Naive B cell (primary cell): ENCODE measurements at places on chromosomes 2 and 18. TPM values are rescaled to one million over a fixed set of nuclear protein-coding genes. Genes with fewer than 3 reads are reported as not detected.

ALKAL2 gene
- 1.1 TPM for polyA plus RNA-seq

RNF149 gene
- polyA plus RNA-seq: 25.9 TPM

POTEC gene
- polyA plus RNA-seq: not detected

SPHKAP gene
- polyA plus RNA-seq: not detected

MGAT5 gene
- 22.9 TPM for polyA plus RNA-seq

PSTPIP2 gene
- 0.29 TPM for polyA plus RNA-seq

DNA sequence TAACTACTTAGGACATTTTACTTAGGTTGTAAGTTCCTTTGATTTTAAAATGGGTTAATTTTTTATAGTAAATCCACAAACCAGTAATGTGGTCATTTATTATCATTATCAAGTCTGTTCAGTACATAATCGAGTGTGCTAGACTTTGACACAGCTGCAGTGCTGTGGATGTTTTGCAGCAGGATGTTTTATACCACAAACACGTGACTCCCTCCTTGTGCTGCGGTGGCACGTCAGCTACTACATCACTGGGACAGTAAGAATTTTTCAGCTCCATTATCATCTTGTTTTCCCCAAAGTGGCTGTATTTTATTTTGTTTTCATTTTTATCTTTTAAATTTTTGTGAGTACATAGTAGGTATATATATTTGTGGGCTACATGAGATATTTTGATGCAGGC is 70.0 kb downstream of the ATP9B start:
- no peak overlapping the region for H3K4me3 ChIP-seq
- peaks cover 20% of the 10 kb centered on the region for H3K36me3 ChIP-seq
- H3K4me1 ChIP-seq: no peaks in the 10 kb centered on the region
- DNase-seq: no peak
- H3K27me3 ChIP-seq: no peaks in the 10 kb centered on the region

DNA sequence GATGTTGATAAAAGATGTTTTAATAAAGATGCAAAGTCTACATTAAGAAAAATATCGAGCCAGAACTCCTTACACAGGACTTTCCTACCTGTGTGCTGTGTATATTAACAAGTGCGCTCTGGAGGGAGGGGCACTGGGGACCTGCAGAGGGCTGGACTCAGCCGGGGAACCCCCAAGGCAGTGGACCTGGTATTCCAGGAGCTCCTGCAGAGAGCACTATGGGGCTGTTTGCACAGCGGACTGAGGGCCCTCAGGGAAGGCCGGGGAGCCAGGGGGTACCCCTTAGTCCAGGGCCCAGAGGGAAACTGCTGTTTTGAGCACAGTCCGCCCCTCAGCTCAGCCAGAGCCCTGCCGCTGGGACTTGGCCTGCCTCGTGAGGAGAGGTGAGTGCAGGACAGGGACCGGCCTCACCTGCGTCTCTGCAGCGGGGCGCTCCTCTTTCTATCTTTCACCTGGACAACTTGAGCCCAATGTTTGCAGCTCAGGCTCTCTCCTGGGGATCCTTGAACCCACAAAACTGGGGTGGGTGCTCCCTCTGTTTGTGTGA is 168.4 kb downstream of the ARL4C start:
- no peak for DNase-seq
- peaks cover 5% of the 10 kb centered on the region for H3K36me3 ChIP-seq
- peaks cover 25% of the 10 kb centered on the region for H3K27me3 ChIP-seq
- H3K27ac ChIP-seq: no peak overlapping the region

- H3K27ac ChIP-seq: no peak overlapping the region
- H3K27me3 ChIP-seq: no peaks in the 10 kb centered on the region
- DNase-seq: no peak
Measured at GRCh38 chr18:43392168-43392567, 114.9 kb upstream of the SYT4 start.

GRCh38 chr2:41691561-41691960 is 356.3 kb upstream of the PKDCC start:
- no peaks in the 10 kb centered on the region for H3K36me3 ChIP-seq
- no peaks in the 10 kb centered on the region for H3K27me3 ChIP-seq
- H3K27ac ChIP-seq: no peak overlapping the region
- H3K4me3 ChIP-seq: no peak overlapping the region

DNA sequence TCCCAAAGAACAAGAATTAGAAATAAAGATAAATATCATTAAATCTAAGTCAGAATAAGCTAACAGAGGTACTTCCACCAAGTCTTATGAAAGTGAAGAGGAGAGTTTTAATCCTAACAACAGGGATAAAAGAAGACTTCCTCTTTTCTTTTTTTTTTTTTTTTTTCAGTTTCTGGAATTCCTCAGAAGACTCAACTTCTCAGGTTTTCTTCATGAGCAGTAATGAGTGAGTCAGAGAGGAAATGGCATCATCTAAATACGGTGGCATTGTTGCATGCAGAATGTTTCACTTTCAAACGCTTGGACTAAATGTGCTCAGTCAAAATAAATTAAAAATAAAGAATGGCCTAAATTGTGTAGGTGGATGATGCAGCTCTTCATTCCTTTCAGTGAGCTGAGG is 45.6 kb upstream of the ARHGAP15 start:
- no peak overlapping the region for H3K27ac ChIP-seq
- H3K36me3 ChIP-seq: no peaks in the 10 kb centered on the region

GRCh38 chr2:222427646-222428301 is 3.4 kb downstream of the SGPP2 start:
- H3K4me3 ChIP-seq: no peak overlapping the region
- DNase-seq: no peak
- H3K27ac ChIP-seq: no peak overlapping the region
- H3K36me3 ChIP-seq: peaks cover 13% of the 10 kb centered on the region

- no peaks in the 10 kb centered on the region for H3K27me3 ChIP-seq
- no peaks in the 10 kb centered on the region for H3K36me3 ChIP-seq
Measured at GRCh38 chr2:86221066-86221684, 21.9 kb downstream of the MRPL35 start.

DNA sequence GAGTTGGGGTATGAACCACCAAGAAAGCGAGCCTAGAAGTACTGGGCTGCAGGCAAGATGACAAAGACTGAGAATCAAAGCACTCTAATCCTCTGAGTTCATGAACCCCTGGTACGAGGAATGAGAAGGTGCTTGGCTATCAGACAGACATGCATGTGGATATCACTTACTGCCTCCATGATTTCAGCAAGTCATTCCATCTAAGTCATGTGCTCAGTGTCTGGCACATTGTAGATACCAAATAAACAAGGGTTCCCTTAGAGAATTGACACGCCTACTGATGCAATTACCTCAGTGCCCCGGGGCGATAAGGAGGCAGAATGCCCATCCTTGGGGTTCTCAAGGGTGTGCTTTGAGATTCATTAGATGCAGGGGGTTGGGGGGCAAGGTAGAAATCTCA is 125.6 kb upstream of the PKDCC start:
- peaks cover 16% of the 10 kb centered on the region for H3K27me3 ChIP-seq
- H3K36me3 ChIP-seq: peaks cover 12% of the 10 kb centered on the region
- H3K4me3 ChIP-seq: no peak overlapping the region
- no peak overlapping the region for H3K27ac ChIP-seq
- no peaks in the 10 kb centered on the region for H3K4me1 ChIP-seq

DNA sequence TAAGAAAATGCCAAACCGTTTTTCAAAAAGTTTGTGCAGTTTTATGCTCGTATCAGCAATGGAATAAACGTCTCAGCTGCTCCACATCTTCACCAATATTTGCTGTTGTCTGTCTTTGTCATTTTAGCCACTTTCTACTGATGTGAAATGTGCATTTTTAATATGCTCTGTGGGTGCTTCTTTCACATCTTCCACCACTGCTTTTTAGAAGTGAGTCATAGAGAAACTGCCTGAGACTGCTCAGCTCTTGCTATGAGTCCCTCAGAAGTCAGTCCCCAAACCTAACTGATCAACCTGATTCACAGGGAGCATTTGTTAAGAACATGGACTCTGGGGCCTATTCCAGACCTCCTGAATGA is 41.0 kb upstream of the EPC2 start:
- H3K36me3 ChIP-seq: peaks cover 4% of the 10 kb centered on the region
- H3K4me3 ChIP-seq: no peak overlapping the region
- DNase-seq: no peak
- H3K27ac ChIP-seq: no peak overlapping the region
- H3K27me3 ChIP-seq: peaks cover 9% of the 10 kb centered on the region

DNA sequence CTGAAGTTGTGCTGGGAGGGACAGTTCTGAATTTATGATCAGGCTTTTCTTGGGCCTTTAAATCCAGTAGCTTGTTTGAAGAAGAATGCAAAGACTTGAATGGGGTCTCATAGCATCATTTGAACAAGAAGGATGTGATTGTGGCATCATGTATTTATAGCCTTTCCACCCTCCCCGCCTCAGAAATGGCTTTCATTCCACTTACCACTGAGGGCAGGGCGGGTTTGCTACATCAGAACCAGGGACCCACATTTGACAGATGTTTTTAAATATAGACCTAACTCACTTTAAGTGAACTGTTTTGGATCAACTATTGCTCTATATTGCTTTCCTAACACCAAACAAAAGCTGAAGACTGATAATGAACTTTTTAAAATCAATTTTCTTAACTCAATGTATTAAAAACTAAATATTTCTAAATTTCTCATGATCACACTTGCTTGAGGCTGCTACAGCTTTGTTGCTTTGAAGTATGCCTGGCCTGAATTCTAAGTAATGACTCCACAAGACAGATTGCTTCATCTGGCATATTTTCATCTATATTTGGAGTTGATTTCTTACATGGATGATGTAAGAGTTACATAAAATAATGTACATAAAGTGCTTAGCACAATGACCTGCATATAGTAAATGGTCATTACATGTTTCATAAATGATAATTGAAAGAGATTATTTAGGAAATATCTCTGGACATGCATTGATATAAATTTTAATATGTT is 1552.9 kb upstream of the SLC39A10 start:
- H3K27ac ChIP-seq: peak overlapping the region; percentile 7
- H3K27me3 ChIP-seq: no peaks in the 10 kb centered on the region
- H3K4me3 ChIP-seq: no peak overlapping the region
- no peaks in the 10 kb centered on the region for H3K36me3 ChIP-seq

DNA sequence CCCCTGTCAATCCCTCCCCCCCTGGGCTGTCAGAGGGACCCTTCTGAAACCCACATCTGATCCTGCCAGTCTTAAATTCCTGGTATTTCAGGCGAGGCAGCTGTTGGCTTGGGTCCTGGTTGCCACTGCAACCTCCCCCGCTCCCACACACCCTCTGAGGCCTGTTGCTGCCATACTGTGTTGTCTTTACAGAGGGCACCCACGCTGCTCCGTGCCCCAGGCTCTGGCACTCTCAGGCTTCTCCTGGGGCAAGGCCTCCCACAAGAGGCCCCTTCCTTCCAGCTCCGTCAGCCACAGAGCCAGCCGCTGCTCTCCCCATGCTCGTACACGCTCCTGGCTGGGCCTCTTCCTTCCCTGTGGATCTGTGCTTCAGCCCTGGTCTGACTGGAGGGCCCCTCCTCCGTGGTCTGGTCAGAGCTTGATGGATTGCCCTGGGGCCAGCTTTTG is 8.6 kb downstream of the CABLES1 start:
- H3K4me3 ChIP-seq: no peak overlapping the region
- H3K27me3 ChIP-seq: peaks cover 6% of the 10 kb centered on the region
- H3K4me1 ChIP-seq: peaks cover 8% of the 10 kb centered on the region
- H3K36me3 ChIP-seq: peaks cover 4% of the 10 kb centered on the region

DNA sequence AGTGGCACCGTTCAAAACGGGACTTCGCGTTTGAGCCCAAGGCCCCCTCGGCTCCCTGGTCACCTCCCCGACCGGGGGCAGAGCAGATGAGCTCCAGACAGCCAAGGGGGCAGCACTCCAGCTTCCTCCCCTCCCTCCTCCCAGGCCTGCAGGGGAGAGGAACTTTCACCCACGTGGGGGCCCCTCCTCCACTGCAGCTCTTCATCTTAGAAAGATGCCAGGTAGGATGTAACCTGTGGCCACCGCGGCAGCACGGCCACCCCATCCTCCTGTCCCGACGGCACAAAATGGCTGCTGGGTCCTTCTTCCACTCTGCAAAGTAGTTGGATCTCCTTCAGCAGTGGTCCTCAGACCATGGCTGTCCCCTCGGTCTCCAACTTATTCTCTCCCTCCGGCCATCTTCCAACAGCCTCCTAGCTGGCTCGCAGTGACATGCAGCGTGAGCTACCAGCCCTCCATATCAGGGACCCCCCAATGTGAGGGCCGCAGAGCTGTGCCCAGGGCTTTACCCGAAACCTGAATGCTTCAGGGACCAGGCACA is 94.5 kb upstream of the ID2 start:
- H3K27ac ChIP-seq: no peak overlapping the region
- peaks cover 27% of the 10 kb centered on the region for H3K27me3 ChIP-seq
- H3K36me3 ChIP-seq: no peaks in the 10 kb centered on the region
- peaks cover 19% of the 10 kb centered on the region for H3K4me1 ChIP-seq
- DNase-seq: no peak

DNA sequence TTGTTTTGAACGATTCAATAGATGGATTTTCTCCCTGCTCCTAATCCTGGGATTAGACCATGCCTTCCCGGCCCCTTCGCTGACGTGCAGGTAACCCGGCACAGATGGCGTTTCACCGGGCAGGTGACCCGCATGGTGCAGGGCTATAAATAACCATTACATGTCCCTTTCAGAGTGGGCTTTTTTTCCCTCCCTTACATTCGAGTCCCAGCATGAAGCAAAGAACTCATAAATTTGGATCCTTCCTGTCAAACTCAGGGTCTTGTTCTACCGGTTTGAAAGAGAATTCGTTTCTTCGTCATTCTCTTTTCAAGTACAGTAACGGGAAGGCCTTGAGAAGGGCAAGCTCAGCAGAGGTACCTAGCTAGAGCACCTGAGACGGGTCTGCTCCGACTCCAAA is 46.1 kb downstream of the EDAR start:
- peaks cover 9% of the 10 kb centered on the region for H3K36me3 ChIP-seq
- no peak for DNase-seq
- no peaks in the 10 kb centered on the region for H3K27me3 ChIP-seq
- H3K4me1 ChIP-seq: no peaks in the 10 kb centered on the region
- H3K27ac ChIP-seq: no peak overlapping the region

DNA sequence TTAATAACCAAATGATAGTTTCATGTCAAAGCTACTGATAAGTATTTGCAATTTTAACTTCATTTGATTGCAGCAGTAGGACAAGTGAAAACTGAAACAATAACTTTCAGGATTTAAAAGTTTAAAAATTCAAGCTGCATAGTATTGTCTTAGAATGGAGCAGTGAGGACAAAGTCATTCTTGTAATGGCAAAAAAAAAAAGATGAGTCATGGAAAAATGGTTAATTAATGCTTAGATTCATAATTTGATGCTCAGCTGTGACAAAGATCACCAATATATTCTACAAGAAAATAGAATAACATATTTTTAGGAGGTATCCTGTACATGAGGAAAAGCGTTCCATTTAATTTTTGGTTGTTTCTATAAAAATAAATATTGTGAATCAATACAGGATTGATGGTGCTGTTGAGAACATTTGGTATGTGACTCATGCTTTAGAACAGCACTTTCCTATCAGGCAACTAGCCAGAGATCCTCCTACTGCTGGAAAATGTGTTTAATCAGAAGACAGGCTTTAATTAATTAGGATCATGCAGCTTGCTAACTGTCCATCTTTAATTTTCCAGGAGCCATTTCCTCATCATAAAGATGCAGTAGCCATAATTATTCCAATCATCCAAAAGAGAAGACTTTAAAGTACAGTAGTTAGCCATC is 239.0 kb upstream of the MMADHC start:
- H3K4me3 ChIP-seq: no peak overlapping the region
- DNase-seq: no peak
- no peaks in the 10 kb centered on the region for H3K36me3 ChIP-seq
